NCI-H1694 (cell line): ENCODE measurements at places on chromosomes 16 and 17.
A peak's percentile ranks its signal among the peaks of the same experiment; 100 is the strongest.

- DNase-seq, result no peak
These were observed 2.9 kb downstream of the KRTAP9-7 start for GRCh38 chr17:41278176-41278955.

- no peak for DNase-seq
These were observed 13.3 kb upstream of the SLC6A4 start for GRCh38 chr17:30248786-30249185.

DNA sequence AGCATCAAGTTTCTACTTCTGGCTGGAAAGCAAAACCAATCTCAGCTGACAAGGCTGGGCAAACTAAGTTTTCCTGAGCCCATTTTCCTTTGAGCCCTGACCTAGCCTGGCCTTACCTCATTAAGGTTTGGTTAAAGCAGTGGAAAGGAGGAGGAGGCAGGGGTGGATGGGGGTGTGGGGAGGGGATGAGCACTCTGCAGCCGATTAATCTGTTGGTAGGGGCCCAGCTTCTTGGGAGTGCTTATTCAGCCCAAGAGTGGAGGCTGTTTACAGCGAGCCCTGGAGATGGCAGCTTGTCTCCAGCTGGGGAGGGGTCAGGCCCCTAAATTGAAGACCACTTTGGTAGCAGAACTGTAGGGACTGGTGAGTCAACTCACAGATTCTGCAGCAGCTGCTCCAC lies 12.0 kb downstream of the SMCR8 start:
- DNase-seq, result no peak

- DNase-seq, result no peak
These were observed 5.6 kb downstream of the DUS1L start for GRCh38 chr17:82060001-82060380.

DNA sequence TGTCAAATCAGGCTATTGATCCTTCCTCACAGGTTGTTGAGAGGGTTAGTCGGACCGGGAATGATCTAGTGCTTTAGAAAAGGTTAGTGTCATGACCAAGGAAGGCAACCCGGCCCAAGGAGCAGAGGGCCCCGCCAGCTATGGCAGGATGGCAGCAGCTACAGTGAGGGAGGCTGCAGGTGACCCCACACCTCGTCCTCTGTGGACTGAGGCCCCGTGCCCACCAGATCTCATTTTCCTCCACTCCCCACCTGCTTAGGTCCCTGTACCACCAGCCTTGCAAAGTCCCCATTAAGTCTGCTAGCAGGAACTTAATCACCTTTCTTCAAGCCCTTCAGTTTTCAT lies 107.5 kb downstream of the CCDC182 start:
- DNase-seq, result no peak

- no peak for DNase-seq
These were observed 156.7 kb downstream of the ZNF423 start for GRCh38 chr16:49698931-49699840.

GRCh38 chr17:63842173-63842539 lies 329 bp downstream of the SMARCD2 start:
- no peak for DNase-seq

- no peak for DNase-seq
These were observed 887 bp downstream of the ZBTB4 start for GRCh38 chr17:7478276-7479212.

- DNase-seq, result no peak
These were observed 41.1 kb upstream of the SOX9 start for GRCh38 chr17:72079700-72080099.

- DNase-seq, result no peak
These were observed 334.8 kb downstream of the CBLN1 start for GRCh38 chr16:48946686-48947370.

DNA sequence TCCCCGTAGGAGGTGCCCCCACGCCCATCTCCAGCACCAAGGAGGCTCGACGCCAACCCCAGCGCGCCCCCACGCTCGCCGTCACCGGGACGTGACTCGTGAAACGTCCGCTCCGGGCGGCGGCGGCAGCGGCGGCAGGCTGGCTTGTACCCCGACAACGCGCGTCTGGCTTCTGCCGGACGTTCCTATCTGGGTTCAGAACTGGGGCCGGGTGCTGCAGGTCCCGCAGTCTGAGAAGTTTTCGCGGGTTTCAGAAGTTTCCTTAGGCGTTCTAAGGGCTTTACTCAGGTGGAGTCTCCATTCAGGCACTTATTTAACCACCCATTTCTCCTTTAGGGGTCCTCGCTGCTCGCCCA lies 672 bp upstream of the ALKBH5 start:
- no peak for DNase-seq

- DNase-seq, result no peak
These were observed 30.7 kb upstream of the METTL9 start for GRCh38 chr16:21568502-21569189.

GRCh38 chr17:36197387-36197703 lies 787 bp upstream of the CCL3L1 start:
- no peak for DNase-seq

GRCh38 chr17:19317359-19318095 lies 45.0 kb downstream of the B9D1 start:
- DNase-seq, result no peak

DNA sequence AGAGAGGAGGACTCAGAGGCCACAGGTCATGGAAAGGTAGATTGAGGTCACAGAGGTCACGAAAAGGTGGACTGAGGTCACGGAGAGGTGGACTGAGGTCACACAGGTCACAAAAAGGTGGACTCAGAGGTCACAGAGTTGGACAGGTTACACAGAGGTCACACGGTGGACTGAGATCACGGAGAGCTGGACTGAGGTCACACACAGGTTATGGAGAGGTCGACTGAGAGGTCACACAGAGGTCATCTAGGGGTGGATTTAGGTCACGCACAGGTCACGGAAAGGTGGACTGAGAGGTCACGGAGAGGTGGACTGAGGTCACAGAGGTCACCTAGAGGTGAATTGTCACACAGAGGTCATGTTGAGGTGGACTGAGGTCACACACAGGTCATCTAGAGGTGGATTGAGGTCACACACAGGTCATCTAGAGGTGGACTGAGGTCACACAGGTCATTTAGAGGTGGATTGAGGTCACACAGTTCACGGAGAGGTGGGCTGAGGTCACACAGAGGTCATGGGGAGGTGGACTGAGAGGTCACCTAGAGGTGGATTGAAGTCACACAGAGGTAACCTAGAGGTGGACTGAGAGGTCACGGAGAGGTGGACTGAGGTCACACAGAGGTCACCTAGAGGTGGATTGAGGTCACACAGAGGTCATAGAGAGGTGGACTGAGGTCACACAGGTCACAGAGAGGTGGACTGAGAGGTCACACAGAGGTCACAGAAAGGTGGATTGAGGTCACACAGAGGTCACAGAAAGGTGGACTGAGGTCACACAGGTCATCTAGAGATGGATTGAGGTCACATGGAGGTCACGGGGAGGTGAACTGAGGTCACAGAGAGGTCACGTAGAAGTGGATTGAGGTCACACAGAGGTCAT lies 26.7 kb upstream of the JPT2 start:
- DNase-seq, result no peak

- no peak for DNase-seq
These were observed 51.1 kb downstream of the GPRC5B start for GRCh38 chr16:19833581-19833980.

- no peak for DNase-seq
These were observed 17.6 kb downstream of the SPAG9 start for GRCh38 chr17:51103050-51103449.

GRCh38 chr16:23516366-23517137 lies 6.3 kb upstream of the GGA2 start:
- no peak for DNase-seq

- DNase-seq, result peak; percentile 88
These were observed 192.9 kb downstream of the CCDC182 start for GRCh38 chr17:57552114-57552624.

DNA sequence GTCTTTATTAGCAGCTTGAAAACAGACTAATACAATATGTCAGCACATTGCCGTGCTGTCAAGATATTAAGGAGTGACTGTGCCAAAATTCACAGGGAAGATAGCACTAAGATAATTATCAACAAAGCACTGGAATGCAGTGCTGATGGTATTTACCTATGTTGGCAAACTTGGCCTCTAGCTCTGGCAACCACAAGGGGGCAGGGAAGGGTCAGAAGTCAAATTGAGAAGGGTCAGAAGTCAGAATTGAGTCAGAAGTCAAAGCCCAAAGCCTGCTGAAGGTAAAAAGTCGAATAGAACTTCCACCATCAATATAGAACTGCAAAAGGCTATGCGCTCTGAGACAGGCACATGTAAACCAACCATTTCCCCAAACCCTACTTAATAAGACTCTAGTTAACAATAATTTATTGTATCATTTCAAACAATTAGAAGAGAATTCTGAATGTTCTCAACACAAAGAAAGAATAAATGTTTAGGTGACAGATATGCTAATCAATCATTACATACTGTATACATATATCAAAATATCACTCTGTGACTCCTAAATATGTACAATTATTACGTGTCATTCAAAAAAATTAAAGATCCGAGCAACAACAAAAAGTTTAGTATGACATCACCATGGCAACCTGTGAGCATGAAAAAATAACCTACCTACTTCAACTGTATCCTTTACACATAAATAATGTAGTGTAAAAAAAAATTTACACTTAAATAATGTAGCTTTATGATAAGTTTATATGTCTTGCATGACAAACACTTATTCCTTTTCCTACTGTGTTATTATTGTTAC lies 916.1 kb downstream of the KCNJ2 start:
- DNase-seq, result no peak

DNA sequence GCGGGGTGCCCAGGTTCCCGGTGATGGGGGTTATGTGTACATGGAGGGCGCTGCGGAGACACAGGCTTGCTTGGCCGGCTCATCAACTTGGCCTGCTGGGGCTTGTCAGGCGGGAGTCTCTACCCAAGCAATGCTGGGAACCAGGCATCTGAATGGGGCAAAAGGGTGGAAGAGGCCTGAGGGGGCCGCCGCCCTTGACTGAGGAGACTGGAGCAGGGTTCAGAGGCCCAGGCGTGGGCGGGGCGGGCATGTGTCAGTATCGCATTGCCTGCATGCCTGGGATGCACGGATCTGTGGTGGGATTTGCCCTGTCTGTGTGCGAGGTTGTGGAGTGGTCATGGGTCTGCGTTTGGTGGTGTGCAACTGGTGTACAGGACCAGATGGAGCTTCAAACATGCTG lies 21.1 kb downstream of the ARHGAP23 start:
- DNase-seq, result no peak

DNA sequence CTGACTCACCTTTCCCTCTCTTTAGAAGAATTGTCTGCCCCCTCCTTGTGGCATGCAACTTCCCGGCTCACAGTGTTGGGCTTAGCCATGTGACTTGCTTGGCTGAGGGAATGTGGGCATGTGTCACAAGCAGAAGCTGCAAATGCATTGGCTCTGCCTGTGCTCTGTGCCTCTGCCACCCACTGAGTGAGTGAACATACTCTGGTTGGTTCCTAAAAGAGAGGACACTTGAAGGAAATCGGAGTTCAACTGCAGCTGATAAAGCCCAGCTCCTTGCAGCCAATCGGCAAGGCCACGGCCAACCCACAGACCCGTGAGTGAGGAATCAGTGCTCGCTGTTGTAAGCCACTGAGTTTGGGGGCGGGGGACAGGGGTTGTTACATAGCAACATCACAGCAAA lies 10.9 kb upstream of the GINS2 start:
- DNase-seq, result peak; percentile 17

GRCh38 chr16:81523387-81524115 lies 78.9 kb downstream of the CMIP start:
- no peak for DNase-seq

DNA sequence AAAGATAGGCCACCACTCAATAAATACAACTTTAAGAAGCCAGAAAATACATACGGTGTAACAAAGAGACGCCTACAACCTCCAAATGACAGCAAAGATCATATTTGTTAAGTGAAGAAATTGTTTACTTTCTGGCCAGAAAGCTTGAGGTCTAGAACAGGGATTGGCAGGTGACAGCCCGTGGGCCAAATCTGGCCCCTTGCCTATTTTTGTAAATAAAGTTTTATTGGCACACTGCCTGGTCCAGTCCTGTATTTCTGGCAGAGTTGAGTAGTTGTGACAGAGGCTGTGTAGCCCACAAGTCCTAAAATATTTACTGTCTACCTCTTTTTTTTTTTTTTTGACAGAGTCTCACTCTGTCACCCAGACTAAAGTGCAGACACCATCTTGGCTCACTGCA lies 3.4 kb upstream of the CLEC19A start:
- no peak for DNase-seq

- DNase-seq, result no peak
These were observed 218.5 kb upstream of the RPL38 start for GRCh38 chr17:73984941-73985340.

DNA sequence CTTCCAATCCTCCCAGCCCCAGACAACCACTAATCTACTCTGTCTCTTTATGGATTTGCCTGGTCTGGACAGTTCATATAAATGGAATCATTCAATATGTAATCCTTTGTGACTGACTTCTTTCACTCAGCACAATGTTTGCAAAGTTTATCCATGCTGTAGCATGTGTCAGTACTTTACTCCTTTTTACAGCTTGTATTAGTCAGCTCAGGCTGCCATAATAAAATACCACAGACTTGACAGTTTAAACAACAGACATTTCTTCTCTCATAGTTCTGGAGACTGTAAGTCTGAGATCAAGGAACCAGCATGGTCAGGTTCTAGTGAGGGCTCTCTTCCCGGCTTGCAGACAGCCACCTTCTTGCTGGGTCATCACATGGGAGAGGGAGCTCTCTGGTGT lies 41.3 kb downstream of the GPRC5B start:
- no peak for DNase-seq

- DNase-seq, result no peak
These were observed 15.2 kb upstream of the HERPUD1 start for GRCh38 chr16:56916571-56917403.

DNA sequence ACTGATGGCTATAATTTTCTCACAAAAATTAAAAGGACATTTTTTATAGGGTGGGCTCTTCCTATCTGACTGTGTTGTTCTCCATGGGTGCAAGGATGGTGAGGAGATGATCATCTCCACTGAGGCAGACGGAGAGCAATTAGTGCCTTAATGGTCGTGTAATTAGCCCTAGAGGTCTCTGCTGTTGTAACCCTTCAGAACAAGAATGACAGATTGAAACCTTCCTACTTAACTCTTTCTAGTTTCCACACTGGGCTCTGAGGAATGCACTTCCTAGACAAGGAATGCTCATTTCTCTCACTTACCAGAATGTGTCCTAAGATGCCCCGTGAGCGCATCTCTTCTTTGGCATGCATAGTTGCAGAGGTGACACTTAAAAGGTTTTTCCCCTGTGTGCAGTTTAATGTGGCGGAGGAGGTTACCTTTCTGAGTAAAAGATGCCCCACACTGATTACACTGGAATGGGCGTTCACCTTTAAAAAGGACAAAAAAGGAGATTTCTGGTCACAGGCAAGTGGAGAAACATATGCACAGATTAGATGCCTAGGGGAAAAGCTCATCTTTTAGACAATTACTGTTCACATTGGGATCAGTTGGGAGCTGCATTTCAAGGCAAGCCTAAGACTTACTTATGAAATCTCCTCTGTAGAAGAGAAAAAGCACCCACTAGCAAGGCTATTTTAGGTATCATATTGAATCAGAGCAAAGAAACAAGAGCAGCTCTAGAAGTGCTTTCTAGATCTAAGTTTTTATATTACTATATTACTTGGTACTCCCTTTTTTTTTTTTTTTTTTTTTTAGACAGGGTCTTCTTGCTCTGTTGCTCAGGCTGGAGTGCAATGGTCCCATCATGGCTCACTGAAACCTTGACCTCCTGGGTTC lies 53.6 kb downstream of the GRB7 start:
- DNase-seq, result no peak
